Endothelial cell of umbilical vein (primary cell): ENCODE measurements at places on chromosomes 2 and 18. TPM values are rescaled to one million over a fixed set of nuclear protein-coding genes. Genes with fewer than 3 reads are reported as not detected.

- H3K27me3 ChIP-seq: no peaks in the 10 kb centered on the region
- no peaks in the 10 kb centered on the region for H3K4me1 ChIP-seq
- no peaks in the 10 kb centered on the region for H3K36me3 ChIP-seq
Measured at GRCh38 chr18:53566626-53567025, 657.8 kb downstream of the MBD2 start.

DNA sequence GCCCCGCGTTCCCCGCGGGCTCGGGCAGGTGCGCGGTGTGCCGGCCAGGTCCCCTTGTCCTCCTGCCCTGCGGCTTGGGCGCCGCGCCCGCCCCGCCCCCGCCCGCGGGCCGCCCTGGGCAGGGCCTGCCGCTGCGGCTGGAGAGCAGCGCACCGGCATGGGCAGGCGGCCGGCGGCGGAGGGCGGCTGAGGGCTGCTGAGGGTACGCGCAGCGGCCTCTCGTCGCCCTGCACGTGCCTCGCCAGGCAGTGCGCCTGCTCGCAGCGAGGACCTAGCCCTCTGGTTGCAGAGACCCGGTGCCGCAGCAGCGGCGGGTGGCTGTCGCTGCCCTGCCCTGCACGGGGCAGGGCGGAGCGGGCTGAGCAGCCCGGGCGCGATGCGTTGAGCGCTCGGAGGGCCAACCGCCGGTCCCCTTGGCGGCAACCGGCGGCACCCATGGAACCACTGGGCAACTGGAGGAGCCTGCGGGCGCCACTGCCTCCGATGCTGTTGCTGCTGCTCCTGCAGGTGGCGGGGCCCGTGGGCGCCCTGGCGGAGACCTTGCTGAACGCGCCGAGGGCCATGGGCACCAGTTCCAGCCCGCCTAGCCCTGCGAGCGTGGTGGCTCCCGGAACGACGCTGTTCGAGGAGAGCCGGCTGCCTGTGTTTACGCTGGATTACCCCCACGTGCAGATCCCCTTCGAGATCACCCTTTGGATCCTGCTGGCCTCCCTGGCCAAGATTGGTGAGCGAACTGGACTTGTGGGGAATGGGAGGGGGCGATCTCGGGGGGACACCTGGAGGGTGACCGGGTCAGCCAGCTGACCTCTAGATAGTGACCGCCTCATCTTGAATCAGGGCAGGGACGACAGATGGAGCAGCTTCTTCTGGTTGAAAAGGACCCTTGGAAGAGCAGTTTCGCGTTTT is at the start of gene SLC9A2:
Gene SLC9A2, plus strand, starts transcription at position 140 of the 906 bp plus-strand sequence. Its CDS starts 296 bp downstream, at position 436.
- peak; percentile 6 for DNase-seq
- H3K27ac ChIP-seq: no peak within 1 kb of the TSS
- no peaks in the 10 kb centered on the region for H3K36me3 ChIP-seq
- peaks cover 47% of the 10 kb centered on the region for H3K27me3 ChIP-seq
- peak within 1 kb of the TSS; percentile 30 for H3K4me3 ChIP-seq

DNA sequence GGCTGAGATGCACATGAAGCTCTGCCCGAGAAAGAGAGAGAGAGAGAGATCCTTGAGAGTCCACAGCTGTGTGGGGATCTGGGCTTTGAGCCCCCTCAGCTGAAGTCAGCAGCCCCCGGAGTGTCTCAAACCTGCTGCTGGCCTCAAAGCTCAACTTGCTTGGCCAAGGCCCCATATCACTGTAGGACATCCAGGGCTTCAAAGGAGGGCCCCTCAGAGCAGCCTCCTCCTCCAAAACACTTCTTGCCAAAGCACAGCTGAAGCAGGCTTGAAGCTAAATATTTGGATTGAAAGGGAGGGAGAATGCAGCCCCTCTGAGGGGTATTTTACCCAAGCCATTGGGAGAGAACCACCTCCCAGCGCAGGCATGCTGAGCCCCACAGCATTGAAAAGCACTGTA is 357.6 kb downstream of the OSR1 start:
- no peak overlapping the region for H3K4me3 ChIP-seq
- no peaks in the 10 kb centered on the region for H3K4me1 ChIP-seq
- no peaks in the 10 kb centered on the region for H3K36me3 ChIP-seq
- no peaks in the 10 kb centered on the region for H3K27me3 ChIP-seq
- no peak for DNase-seq

DNA sequence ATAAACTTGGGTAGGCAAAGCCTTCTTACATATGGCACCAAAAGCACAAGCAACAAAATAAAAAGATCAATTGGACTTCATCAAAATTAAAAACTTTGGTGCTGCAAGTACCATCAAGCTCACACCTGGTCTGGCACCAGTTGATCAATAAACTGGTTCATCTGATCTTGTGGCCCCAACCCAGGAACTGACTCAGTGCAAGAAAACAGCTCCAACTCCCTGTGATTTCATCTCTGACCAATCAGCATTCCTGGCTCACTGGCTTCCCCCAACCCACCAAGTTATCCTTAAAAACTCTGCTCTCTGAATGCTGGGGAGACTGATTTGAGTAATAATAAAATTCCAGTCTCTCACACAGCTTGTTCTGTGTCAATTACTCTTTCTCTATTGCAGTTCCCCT is 8.4 kb downstream of the EPG5 start:
- no peak for DNase-seq
- peaks cover 8% of the 10 kb centered on the region for H3K36me3 ChIP-seq
- H3K27me3 ChIP-seq: no peaks in the 10 kb centered on the region
- no peak overlapping the region for H3K4me3 ChIP-seq

DNA sequence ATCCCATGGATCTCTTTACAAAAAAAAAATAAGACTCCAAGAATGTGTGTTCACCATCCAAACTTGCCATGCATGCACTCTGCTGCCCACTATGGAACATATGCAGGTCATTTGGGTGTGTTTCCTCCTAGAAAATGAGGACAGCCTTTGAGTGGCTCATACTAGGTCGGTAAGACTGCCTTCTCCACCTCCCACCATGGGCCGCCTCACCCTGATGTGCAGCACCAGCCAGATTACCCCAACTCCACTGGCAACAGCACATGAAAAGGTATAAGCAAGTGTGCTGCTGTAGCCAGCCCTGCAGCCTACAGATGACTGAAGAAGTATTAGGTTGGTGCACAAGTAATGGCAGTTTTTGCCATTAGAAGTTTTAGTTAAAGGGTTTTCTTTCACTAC is 214.2 kb downstream of the ATAD2B start:
- H3K27me3 ChIP-seq: no peaks in the 10 kb centered on the region
- H3K27ac ChIP-seq: no peak overlapping the region
- H3K4me3 ChIP-seq: no peak overlapping the region

GRCh38 chr2:225740086-225740485 is 340.6 kb downstream of the NYAP2 start:
- no peaks in the 10 kb centered on the region for H3K27me3 ChIP-seq
- peaks cover 44% of the 10 kb centered on the region for H3K4me1 ChIP-seq
- no peaks in the 10 kb centered on the region for H3K36me3 ChIP-seq
- DNase-seq: peak; percentile 70

GRCh38 chr2:176814740-176815367 is 397.7 kb upstream of the HNRNPA3 start:
- no peaks in the 10 kb centered on the region for H3K4me1 ChIP-seq
- H3K27me3 ChIP-seq: peaks cover 3% of the 10 kb centered on the region
- no peak overlapping the region for H3K4me3 ChIP-seq

DNA sequence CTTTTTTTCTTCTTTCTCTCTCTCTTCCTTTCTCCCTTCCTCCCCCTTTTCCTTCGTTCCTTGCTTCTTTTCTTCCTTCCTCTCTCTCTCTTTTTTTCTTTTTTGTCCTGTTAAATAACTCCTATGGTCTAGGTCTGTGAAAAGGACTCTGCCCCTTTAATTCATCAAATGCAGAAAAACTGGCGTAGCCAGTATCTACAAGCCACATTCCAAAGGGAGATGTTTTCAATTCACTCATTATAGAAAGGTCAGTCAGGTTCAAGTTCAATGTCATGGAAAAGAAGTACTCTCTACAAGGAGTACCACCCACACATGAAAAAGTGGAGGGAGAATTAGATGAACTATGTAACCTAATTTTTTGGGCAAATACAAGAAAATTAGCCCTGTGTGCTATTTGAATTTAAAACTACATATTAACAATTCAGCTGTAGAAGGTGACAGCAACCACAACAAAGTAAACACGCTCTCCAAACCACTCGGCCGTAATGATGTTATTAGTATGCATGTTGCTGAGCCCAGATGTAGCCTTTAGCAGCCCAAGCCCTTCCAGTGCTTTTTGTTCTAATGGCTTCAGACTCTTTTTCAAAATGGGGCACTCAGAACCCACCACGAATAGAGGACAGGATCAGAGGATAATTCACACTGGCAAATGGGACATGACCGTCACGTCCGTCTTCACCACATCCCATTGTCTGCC is 735.4 kb upstream of the FANCL start:
- no peak overlapping the region for H3K27ac ChIP-seq
- H3K27me3 ChIP-seq: no peaks in the 10 kb centered on the region
- no peak for DNase-seq
- H3K36me3 ChIP-seq: no peaks in the 10 kb centered on the region

- H3K27ac ChIP-seq: no peak overlapping the region
- no peaks in the 10 kb centered on the region for H3K4me1 ChIP-seq
- no peaks in the 10 kb centered on the region for H3K36me3 ChIP-seq
- H3K4me3 ChIP-seq: no peak overlapping the region
Measured at GRCh38 chr2:188869550-188869949, 104.6 kb upstream of the COL3A1 start.

- no peaks in the 10 kb centered on the region for H3K36me3 ChIP-seq
- H3K27ac ChIP-seq: no peak overlapping the region
- no peak for DNase-seq
Measured at GRCh38 chr2:225004597-225004996, 37.7 kb downstream of the DOCK10 start.

DNA sequence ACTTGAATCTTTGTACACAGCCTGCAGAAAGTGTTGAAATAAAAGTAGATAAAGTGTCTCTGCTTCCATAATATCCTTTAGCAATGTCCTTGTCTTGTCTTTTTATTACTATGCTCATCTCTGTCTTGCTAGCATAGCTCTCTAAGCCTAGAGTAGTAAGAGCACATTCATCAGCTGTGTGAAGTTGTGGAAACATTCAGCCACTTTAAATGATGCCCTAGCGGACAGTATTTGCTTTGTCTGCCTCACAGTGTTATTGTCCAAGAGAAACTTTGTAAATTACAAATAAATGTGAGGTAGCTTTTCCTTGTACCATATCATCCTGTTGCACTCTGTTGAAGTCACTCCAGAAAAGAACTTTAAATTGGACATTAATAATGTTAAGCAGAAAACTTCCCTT is 60.3 kb upstream of the TTC21B start:
- H3K4me3 ChIP-seq: no peak overlapping the region
- no peaks in the 10 kb centered on the region for H3K27me3 ChIP-seq
- no peaks in the 10 kb centered on the region for H3K36me3 ChIP-seq
- no peak for DNase-seq

DNA sequence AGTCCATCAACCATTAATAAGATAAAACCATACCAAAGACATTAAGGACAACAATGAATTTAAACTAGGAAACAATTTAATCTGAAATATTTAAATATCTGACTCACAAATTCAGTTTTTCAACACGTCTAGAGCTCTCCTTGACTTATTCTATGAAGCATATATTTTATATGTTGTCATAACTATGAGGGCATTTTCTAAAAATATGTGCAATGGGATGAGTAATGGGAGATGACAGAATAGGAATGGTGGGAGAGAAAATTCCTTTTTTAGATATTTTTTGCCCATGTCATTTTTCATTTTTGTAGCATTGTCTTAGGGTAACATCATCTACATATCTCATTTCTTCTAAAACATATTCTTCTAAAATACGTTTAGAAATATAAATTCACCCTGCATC is 79.2 kb upstream of the CDH2 start:
- H3K27me3 ChIP-seq: peaks cover 4% of the 10 kb centered on the region
- no peak for DNase-seq
- H3K4me3 ChIP-seq: no peak overlapping the region
- no peak overlapping the region for H3K27ac ChIP-seq
- no peaks in the 10 kb centered on the region for H3K36me3 ChIP-seq

- no peaks in the 10 kb centered on the region for H3K36me3 ChIP-seq
- DNase-seq: no peak
- no peak overlapping the region for H3K4me3 ChIP-seq
- no peak overlapping the region for H3K27ac ChIP-seq
Measured at GRCh38 chr2:62586981-62587380, 81.0 kb upstream of the TMEM17 start.

DNA sequence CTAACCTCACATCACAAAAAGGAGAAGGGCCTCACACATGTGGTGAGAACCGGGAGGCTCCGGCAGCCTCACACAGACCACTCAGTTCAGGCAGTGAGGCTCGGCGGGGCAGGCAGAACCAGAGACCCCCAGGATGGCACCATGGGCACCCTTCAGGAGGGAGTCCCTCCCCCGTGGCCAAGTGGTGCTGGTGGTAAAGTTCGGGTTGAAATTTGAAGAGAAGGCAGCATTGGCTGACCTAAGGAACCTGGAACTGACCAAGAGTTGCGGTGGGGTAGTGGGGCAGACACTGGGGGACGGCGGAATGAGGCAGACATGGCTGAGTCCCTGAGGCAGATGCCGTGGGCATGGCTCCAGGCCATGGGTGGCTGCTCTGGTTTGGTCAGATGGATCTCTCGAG is 239.3 kb upstream of the MYT1L start:
- no peaks in the 10 kb centered on the region for H3K27me3 ChIP-seq
- no peaks in the 10 kb centered on the region for H3K36me3 ChIP-seq
- H3K4me1 ChIP-seq: no peaks in the 10 kb centered on the region
- H3K4me3 ChIP-seq: no peak overlapping the region
- DNase-seq: no peak

- no peaks in the 10 kb centered on the region for H3K4me1 ChIP-seq
- DNase-seq: no peak
- no peak overlapping the region for H3K27ac ChIP-seq
Measured at GRCh38 chr2:106800976-106801655, 84.9 kb downstream of the ST6GAL2 start.

Gene SH3RF3
- total RNA-seq: 9.4 and 14.7 TPM in 2 replicates

Gene CNRIP1
- 73.8 and 74.6 TPM in 2 replicates for total RNA-seq

Gene ACTG2
- total RNA-seq: not detected in 2 replicates

Gene CHMP1B
- 27.0 and 27.2 TPM in 2 replicates for total RNA-seq

Gene SCN7A
- total RNA-seq: not detected in 2 replicates

Gene KCNK3
- total RNA-seq: not detected in 2 replicates

Gene CFAP210
- not detected in 2 replicates for total RNA-seq

Gene CNGA3
- not detected in 2 replicates for total RNA-seq
